ENCODE measurements at places on chromosomes 7 and 10.

GRCh38 chr10:34602478-34602877, 212.6 kb downstream of the PARD3 start:
- no peak for DNase-seq

- no peak for DNase-seq
Observed at GRCh38 chr7:155850001-155850436, 37.8 kb upstream of the SHH start.

- DNase-seq = no peak
Observed at GRCh38 chr7:64581926-64582894, 19.3 kb upstream of the ZNF680 start.

DNA sequence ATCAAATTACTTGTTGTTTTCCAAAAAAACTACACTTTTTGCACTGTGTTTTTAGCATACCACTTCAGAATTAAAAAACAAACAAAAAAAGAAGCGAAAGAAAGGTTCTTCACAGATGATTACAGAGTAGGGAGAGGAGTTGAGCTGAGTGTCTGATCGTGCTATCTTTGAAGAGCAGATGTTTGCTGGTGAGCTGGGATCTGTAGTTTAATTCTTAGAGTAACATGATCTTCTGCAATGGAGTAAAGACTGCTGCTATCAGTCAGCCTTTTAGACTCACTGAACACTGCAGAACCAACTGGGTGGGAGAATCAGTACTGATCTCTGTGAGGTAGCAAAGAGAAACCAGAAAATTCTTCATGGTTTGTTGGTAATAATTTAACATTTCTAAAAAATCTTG, 1197.8 kb upstream of the SORCS1 start:
- DNase-seq = no peak

- DNase-seq = no peak
Observed at GRCh38 chr7:147894271-147894670, 696.3 kb upstream of the C7orf33 start.

DNA sequence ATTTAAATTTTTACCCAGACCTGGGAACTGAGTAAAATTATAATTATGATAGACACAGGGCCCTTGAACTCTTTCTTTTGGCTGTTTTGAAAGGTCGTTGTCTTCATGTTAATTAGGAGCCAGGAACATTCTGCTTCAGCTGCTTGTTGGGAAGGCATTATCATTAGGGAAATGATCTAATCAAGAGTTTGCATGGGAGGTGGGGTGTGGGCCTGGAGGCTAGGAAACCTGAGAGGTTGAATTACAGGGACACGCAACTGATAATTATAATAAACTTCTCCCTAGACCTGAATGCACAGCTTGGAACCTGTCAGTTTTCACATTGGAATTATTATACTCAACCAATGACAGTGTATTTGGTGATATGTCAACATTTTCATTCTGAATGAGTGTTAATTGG, 237.7 kb downstream of the CACNB2 start:
- no peak for DNase-seq

GRCh38 chr10:52965938-52966401, 193.4 kb upstream of the MBL2 start:
- no peak for DNase-seq

GRCh38 chr7:119514326-119514725, 758.6 kb upstream of the KCND2 start:
- DNase-seq = no peak

DNA sequence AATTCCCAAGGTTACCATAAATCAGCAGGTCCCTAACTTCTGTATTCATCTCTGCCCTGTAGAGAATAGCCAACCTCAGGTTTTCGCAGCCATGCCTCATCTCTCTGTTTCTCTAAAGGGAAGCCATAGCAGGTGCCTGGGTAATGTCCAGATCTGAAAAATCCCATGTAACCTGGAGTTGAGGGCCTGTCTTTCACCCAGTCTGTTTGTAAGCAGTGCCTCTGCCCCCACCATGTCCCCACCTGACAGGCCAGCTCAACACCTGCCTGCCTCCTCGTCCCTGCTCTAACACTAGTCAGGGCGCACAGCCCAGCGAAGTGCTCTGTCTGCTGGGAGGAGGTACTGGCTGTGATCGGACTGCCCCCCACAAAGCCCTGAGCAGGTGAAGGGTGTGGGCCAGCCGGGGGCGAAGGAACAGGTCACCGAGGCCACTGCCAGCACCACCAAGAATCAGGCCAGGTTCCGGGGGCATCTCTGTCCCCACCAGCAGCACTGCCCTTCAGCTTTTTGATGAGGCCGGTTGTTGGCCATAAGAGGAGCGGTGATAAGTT, 210.4 kb downstream of the MGMT start:
- DNase-seq = no peak

DNA sequence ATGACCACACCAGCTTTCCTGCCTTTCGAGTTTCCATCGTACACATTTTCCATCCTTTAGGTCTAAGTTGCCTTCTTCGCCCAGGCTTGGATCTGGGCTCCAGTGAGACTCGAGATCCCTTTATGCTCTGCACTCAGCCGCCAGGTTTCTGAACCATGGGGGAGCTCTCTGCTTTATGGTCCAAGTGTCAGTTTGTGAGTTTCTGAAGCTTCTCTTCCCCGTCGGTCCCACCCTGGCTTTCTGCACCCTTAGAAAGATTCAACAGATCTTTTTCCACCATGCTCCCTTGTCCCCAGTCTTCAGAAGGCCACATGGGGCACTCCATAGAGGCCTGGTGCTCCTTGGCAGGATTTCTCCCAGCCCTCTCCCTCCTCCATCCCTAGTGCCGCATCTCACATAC, 402.0 kb downstream of the PTPRN2 start:
- no peak for DNase-seq

GRCh38 chr10:69636626-69637605, 6.9 kb downstream of the FAM241B start:
- DNase-seq = no peak

GRCh38 chr7:157404845-157405481, 68.2 kb downstream of the DNAJB6 start:
- no peak for DNase-seq

- DNase-seq = no peak
Observed at GRCh38 chr7:45176091-45176490, 18.5 kb downstream of the RAMP3 start.

DNA sequence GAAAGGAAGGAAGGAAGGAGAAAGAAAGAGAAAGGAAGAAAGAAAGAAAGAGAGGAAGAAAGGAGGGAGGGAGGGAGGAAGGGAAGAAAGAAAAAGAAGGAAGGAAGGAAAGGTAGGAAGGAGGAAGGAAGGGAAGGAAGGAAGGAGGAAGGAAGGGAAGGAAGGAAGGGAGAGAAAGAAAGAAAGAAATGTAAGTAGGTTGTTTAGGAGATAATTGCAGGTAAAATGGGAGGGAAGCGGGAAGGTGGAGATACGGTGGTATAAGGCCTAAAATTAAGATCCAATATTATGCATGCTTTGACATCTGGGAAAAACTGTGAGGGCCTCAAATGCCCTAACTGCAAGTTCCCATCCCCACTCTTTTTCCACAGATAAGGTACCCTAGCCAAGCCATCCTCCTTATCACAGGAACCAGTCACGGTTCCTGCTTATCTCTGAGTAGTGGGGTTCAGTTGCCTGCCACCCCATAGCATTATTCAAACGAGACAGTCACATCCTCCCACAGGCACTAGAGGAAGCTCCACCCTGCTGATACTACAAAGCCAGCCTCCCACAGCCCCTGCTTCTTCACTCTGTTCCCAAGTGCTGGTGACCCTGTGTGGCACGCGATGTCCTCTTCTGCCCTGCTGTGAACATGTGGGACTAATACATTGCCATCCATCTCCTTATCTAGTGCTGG, 28.7 kb downstream of the ST8SIA6 start:
- no peak for DNase-seq

- DNase-seq = no peak
Observed at GRCh38 chr7:46444256-46444655, 523.2 kb upstream of the IGFBP3 start.

DNA sequence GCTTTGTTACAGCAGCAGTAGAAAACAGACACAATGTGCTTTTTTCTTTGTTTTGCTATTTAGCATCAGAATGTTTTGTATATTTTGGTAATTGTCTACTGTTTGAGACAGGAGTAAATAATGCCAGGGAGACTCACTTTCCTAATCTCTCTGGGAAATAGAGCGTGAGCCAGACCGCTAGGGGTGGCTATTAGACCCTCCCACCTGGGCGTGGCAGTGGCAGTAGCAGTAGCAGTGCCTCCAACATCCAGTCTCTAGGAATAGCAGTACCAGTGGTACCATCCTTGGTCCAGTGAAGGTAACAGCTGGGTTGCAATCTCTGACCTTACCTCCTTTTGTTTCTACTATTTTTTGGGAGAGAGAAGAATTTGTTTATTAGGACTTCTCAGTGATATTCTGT, 165.7 kb upstream of the MAGI2 start:
- DNase-seq = no peak

DNA sequence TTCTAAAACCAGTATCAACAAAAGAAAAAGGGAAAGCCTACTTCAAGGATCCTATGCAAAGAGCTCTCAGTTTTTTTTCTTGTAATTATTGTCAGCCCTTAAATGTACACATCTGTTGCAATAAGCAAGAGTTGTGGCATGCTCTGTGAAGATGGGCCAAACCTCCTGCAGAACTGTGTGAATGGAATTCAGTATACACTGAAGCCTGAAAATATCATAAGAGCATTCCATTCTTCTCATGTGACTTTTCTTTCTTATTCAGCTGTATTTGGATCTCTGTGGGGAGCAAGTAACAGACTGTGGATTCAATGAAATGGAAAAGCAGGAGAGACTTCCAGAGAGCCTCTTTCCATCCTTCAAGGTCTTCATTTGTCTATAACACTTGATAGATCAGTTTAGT, 130.7 kb downstream of the SAMD9 start:
- no peak for DNase-seq

GRCh38 chr7:48360574-48360973, 189.3 kb downstream of the ABCA13 start:
- no peak for DNase-seq

DNA sequence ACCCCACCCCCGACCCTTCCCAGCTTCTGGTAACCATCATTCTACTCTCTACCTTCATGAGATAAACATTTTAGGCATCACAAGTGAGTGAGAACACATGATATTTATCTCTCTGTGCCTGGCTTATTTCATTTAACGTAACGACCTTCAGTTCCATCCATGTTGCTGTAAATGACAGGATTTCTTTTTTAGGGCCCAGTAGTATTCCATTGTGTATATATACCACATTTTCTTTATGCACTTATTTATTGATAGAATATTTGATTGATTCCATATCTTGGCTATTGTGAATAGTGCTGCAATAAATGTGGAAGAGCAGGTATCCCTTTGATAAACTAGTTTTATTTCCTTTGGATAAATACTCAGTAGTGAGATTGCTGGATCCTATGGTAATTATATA, 112.7 kb downstream of the CREB5 start:
- DNase-seq = no peak

GRCh38 chr10:118968060-118968459, 61.5 kb upstream of the NANOS1 start:
- no peak for DNase-seq

- no peak for DNase-seq
Observed at GRCh38 chr10:93261961-93262610, 188.4 kb downstream of the CYP26A1 start.

DNA sequence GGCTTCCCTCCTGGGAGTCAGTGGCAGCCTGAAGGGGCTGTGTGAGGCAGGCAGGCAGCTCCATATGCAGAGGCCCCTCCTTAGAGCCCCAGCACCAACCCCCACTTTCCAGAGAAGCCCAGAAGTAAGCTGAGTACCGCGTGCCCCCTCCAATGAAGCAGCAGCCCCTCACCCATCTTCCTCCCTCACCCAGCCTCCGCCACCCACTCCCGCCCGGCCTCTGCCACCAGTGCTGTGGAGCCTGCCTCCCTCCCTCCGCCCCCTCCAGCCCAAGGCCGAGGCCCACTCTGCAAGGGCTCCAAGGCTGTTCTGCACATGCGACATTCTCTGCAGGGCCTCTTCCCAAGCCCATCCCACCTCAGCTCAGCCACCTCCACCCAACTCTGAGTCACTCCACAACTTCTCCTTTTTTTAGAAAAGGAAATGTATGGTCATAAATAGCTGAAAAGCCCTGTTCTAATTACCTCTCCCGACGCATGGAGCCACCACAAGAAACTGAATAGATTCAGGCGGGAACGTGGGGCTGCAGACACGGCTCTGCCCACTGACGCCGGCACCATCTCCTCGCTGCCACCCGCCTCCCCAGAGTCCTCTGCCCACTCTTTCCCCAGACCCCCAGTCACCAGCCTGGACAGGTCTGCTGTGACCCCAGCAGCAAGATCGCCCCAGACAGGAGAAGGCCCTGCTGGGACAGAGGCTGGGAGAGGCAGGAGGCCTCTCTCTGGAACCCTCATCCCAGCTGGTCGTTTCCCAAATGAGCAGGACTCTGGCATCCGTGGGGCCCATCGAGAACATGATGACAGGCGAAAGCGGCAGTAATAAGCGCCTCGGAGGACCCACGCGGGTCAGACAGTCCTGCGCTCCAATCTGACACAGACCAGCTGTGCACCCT, 213.9 kb downstream of the MAD1L1 start:
- no peak for DNase-seq

- DNase-seq = no peak
Observed at GRCh38 chr10:118310822-118311221, 31.3 kb downstream of the FAM204A start.

DNA sequence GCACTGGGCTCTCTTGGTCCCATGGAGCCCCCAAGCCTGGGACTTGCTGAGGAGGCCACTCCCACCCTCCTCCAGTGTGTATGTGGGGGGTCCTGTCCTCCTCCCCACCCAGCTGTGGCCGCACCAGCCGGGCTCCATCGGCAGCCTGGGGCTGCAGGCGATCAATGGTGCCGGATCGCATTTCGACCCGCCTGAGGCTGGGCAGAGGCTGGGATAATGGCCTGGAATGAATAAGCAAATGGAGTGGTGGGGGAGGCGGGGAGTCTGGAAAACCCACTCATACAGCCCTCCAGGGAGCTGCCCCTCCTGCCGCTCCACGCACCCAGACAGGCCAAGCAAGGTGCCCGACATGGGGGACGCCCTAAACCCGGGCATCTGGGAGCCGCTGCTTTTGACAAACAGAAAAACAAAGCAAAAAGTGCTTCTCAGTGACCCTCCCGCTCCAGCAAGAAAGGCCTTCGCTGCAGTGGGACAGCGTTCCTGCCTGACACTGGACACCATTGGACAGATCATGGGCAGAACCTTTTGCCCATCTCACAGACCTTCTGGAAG, 160.5 kb downstream of the NRF1 start:
- no peak for DNase-seq

GRCh38 chr7:135353832-135354231, 120.2 kb downstream of the STRA8 start:
- no peak for DNase-seq

DNA sequence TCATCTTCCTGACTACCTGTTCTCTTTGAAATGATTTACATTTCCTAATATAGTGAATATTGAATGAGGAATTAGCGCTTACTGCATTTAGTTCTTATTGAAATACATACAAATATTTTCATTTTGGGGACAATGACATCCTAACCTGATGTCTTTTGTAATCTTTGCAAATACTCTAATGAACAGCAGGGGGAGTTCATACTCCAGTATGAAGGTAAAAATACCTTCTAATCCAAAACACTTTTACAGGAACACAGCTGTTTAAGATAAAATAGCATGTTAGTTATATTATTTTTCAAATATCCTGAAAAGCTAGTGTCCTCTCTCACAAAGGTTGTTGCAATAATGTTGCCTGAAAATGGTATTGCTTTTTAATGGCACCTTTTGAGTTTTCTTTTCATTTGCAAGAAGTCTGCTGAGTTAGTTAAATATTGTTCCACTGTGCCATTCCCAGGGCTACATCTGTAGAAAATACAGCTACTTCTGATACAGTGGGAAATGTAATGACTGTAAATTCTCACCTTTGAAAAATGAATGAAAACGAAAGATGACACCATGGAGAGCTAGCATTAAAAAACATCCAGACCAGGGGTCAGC, 400.0 kb downstream of the PHF14 start:
- DNase-seq = no peak

Data from esophagus squamous epithelium (tissue), 5 donors.